ENCODE measurements at places on chromosomes 1 and 21.

DNA sequence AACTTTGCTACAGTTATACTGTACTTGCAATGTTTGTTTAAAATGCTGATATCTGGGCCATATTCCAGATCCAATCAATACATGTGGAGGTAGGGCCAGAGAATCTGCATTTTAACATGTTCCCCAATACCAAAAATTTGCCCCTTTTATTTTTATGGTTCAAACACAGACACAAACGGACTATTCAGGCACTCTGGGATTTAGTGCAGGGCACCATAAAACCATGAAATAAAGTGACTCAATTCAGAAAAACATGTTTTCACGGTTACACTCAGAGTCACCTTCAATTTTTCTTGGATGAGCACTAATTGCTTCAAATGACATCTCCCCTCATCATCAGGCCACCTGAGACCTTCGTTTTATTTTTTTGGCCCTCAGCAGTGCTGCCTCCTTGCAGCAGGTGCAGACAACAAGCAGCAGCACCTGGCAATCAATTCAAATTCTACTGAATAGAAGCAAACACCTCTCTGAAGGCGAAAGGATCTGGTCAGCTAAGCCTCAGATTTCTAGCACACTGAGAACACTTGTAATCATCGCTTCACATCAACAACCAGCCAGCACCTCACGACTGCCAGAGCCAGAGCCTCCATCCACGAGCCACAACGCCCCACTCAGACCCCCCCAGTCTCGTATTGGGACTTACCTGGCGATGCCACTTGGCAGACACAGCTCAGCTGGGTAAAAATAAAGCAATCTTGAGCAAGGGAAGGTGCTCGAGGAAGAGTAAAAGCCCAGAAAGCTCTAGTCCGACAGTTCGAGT, 1.1 kb downstream of the ERO1B start:
- DNase-seq: peak; percentile 11

GRCh38 chr1:107152395-107152794, 11.6 kb downstream of the NTNG1 start:
- no peak for DNase-seq

DNA sequence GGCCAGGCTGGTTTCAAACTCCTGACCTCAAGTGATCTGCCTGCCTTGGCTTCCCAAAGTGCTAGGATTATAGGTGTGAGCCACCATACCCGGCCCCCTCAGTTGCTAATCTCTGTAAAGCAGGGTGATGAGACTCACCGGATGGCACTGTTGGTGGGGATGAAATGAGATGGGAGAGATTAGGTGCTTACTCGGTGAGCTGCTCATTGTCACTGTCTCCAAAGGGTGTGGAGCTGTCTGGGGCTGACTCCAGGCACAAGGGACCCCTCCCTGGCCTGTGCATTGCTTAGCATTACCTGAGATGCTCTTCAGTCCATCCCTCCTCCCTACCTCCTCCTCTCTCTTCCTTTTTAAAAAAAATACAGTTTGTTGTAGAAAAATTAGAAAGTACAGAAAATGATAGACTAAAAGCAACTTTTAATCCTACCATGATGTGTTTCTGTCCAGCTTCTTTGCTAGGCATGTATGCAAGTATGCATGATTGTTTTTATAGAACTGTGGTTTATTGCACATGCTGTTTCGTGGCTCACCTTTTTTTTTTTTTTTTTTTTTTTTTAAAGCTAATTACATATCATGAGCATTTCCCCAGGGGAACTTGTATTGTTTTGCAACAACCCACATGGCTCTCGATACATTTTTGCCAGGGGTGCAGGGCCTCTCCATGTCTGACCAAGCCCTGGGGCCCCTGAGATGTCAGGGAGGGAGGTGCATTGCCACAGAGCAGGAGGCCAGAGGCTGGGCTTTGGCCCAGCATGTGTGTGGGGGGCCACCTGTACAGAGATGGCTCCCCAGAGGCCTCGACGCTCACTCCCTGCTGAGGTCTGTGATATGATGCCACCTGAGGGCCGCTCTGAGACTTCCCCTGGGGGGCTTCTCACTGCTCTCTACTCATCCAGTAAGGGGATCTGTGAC, 55.4 kb downstream of the ARHGEF10L start:
- DNase-seq: no peak

DNA sequence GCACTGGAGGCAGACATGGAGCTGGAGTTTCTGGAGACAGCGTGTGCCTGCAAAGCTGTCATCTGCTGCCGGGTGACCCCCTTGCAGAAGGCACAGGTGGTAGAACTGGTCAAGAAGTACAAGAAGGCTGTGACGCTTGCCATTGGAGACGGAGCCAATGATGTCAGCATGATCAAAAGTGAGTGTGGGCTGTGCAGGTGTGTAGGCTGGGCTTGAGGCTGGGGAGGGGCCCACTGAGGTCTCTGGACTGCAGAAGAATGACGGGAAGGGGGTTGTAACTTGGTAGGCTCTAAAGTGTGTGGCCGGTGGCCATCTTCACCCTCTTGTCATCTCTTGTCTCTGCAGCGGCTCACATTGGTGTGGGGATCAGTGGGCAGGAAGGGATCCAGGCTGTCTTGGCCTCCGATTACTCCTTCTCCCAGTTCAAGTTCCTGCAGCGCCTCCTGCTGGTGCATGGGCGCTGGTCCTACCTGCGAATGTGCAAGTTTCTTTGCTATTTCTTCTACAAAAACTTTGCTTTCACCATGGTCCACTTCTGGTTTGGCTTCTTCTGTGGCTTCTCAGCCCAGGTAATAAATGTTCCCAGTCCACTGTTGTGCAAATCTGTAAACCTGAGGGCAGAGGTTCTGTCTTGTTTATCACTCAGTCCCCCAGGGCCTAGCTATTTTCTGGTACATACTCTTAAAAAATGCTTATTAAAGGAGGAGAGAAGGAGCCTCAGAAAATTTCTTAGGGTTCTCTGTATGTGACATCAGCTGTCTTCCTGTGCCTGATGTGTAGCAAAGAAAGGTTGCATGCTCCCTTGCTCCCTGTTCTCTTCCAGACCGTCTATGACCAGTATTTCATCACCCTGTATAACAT, 19.9 kb downstream of the ATP8B2 start:
- no peak for DNase-seq

DNA sequence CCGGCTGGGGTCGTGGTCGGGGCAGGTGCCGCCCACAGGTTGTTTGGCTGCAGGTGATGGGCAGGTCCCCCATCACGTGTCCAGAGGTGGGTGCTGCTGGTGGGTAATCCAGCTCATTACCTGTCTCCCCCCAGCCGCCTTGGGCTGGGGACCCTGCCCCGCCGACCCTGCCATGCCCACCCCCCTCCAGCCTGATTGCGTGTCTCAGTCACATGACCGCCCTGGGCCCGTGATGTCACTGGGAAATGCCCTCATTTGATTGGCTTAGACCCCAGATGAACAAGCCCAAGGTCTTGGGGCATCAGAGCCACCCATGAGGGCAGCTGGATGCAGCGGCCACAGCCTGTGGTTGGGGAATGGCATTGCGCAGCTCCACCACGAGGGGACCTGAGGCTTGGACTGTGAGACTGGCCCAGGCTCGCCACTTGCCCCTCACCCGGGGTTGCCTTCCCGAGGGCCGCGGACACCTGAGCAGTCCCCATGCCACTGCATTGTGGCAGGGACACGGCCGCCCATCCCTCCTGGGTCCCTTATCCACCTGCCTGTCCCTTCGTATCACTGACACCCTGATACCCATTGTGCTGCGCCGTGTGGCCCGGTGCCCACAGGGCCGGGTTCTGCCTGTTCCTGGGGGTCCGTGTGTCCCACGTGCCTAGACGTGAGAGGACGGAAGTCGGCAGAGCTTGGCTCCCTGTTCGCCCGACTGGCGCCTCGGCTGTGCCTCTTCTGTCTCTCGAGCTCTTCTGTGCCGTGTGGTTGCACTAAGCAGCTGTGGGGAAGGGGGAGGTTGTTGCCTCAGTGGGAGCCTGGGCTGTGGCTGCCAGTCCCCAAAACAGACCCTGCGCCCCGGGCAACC, 68.0 kb downstream of the FAAP20 start:
- no peak for DNase-seq

DNA sequence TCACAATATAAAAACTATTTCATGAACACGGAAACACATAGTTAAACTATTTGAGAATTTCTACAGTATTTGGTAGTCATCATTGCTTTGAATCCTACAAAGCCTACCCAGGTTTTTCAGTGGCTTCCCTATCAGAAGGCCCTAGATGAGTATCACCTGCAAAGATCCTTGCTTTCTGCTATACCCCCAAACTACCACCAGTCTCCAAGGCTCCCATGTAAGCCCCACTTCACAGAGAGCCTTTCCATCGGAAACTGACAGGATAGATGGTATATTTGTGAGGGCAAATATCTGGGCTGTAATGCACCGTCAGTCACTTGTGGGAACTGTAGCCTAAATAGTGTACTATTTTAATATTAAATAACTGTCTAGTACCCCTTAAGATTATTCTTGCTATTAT, 674.3 kb downstream of the BRINP3 start:
- no peak for DNase-seq

GRCh38 chr1:235025422-235025984, 103.1 kb downstream of the TOMM20 start:
- no peak for DNase-seq

GRCh38 chr1:20868263-20868662, 81.2 kb upstream of the HP1BP3 start:
- DNase-seq: no peak

DNA sequence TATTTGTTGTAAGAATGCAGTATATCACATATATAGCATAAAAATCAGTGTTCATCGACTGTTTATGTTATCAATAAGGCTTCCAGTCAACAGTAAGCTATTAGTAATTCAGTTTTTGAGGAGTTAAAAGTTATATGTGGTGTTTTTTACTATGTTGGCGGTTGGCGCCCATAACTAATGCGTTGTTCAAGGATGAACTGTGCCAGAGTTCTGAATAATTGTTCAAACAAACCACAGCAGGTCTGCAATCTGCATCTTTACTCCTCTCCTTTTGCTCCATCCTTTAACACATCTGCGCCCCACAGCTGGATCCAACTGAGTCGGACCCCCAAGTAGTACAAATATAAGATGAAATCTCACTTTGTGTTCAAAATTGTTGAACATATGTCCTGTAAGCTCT, 836.1 kb downstream of the LTN1 start:
- no peak for DNase-seq

GRCh38 chr1:74818661-74819456, 85.9 kb downstream of the TYW3 start:
- DNase-seq: no peak

- no peak for DNase-seq
Observed at GRCh38 chr1:58454385-58454784, 92.1 kb downstream of the OMA1 start.

DNA sequence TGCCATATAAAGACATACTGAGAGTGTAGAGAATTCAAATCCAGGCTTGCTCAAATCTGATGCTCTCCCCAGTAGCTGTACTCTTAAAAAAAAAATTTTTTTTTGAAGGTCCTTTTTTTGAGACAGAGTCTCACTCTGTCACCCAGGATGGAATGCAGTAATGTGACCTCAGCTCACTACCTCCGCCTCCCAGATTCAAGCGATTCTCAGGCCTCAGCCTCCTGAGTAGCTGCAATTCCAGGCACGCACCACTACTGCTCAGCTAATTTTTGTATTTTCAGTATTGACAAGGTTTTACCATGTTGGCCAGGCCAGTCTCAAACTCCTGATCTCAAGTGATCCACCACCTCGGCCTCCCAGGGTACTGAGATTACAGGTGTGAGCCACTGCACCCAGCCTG, 28.7 kb downstream of the STYXL2 start:
- DNase-seq: no peak

DNA sequence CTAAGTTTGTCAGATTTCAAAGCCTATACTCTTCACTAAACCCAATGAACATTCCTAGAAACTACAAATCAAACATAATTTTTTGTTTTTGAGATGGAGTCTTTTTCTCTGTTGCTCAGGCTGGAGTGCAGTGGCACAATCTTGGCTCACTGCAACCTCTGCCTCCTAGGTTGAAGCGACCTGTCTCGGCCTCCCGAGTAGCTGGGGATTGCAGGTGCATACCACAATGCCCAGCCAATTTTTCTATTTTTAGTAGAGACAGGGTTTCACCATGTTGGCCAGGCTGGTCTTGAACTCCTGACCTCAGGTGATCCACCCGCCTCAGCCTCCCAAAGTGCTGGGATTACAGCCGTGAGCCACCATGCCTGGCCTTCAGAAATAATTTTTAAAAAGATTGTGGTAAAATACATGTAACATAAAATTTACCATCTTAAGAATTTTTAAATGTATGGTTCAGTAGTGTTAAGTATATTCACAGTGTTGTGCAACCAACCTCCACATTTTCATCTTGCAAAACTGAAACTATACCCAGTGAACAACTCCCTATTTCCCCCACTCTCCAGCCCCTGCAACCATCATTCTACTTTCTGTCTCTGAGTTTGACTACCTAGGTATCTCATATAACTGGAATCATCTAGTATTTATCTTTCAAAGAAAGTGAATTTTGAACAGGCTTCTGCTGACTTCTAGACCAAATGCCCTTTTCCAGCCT, 2.7 kb upstream of the CFAP141 start:
- DNase-seq: no peak

DNA sequence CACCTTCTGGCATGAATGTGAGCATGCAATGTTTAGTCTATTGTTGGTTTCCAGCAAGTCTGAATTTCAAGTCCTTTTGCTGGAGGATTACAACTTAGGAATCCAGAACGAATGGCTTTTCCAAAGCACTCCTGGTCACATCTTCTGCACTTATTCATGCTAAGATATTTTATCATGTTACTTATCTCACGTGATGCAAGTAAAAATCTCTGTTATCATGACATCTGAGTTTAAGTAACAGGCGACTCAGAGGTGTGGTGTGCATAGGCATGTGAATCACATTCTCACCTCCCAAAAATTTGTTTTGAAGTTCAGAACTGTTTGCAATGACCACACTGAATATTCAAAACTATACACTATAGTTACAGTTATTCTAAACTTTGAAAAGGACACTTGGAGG, 204.8 kb upstream of the FGGY start:
- DNase-seq: no peak

DNA sequence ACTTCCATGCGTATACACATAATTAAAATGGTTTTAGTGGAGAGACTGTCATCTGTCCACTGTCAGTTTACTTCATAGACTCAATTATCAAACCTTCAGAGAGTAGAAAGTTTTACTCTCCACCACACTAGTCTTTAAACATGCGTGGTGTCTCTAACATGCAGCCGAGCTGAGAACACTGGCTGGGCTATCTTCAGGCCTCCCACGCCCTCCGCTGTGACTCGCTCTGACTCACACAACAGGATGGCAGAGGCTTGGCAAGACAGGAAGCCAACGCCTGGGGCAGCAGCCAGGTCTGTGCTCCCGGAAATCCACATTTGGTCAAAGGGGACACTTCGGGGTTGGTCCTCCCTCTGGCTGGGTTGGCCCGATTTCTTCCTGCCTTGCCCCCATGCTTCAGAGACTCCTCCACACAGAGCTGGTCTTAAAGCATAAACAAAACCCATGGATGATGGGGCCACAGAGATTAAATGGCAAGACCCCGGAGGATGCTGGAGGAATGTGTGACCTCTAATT, 22.7 kb upstream of the IFNGR2 start:
- DNase-seq: peak; percentile 90

GRCh38 chr1:19347533-19348172, 35.5 kb downstream of the SLC66A1 start:
- DNase-seq: no peak

DNA sequence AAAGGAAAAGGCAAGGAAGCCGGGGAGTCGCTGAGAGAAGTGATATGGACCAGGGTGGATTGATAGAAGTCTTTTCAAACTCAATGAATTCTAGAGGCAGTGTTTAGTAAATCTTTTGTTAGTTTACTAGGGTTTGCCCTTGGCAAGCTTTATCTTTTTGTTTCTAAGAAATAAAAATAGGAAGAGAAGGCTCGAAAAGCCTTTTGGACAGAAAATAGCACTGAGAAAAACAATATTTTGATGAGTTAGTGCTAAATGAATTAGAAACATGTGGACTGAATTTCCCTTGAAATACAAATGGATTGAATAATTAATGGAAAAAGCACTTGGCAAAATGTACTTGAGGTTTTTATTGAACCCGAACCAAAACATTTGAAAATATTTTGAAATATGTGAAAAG, 121.8 kb upstream of the SPAG17 start:
- no peak for DNase-seq
